ENCODE measurements at places on chromosomes 16 and 17. TPM values are rescaled to one million over a fixed set of nuclear protein-coding genes. Genes with fewer than 3 reads are reported as not detected.

GRCh38 chr16:8729779-8730334, 55.4 kb downstream of the ABAT start:
- peaks cover 15% of the 10 kb centered on the region for H3K27me3 ChIP-seq
- no peak overlapping the region for H3K4me3 ChIP-seq
- no peak overlapping the region for H3K27ac ChIP-seq
- no peaks in the 10 kb centered on the region for H3K4me1 ChIP-seq

The FOXL1 gene
- total RNA-seq = 14.5 TPM

GRCh38 chr17:33038740-33039139, 47.1 kb downstream of the SPACA3 start:
- no peak overlapping the region for H3K27ac ChIP-seq
- H3K4me1 ChIP-seq = no peaks in the 10 kb centered on the region
- peak; percentile 24 for DNase-seq
- no peaks in the 10 kb centered on the region for H3K36me3 ChIP-seq

DNA sequence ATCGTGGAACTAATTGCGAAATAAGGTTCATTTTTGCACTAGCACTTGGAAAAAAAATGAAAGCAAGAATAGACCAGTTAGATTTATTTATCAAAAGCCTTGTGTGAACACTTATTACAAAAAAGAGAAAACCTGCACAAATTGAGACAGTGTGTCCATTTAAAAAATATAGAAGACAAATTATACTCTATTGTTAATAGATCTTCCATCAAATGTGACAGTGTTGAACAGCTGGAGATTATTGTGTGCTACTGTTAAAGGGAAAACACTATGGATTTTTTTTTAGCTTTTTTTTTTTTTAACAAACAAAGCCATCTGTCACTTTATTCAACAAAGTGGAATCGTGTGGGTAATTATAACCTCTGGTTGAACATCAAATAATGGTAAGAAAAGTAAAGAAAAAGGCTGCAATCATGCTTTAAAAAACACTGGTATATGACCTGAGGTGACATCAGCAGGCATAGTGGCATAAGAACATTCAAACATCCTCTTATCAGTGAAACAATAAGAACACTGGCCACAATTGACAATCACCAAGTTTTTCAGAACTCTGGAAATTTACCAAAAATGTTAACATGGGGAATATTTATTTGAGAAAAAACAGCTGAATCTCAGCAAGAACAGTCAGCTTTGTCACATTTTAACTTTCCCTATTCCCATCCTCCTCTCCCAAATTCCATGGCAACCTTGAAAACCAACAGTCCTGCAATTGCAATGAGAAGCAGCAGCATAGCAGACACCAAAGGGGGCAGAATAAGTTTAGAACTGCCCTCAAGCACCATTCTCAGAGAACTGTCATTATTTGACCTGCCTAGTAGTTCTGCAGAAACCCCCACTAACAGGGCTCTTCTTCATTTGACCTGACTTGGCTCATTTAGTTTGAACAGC, 442.3 kb upstream of the MON1B start:
- no peak for DNase-seq
- H3K36me3 ChIP-seq = no peaks in the 10 kb centered on the region
- H3K4me3 ChIP-seq = no peak overlapping the region

DNA sequence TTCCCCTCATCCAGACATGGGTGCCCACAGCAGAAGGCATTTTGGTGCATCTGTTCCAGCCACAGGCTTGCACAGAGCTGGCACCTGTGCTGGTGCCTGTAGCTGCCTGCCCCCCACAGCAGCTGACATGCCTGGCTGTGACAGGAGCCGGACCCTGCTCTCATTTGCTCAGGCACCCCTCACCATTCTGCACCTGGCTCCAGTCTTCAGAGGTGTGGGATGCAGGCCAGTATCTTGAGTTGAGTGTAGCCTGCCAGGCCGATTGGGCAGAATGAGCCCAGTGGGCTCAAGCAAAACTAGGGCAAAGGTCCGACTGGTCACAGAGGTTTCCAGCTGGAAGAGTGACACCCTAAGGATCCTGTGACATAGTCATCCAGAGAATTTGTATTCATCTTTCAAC, 887.7 kb downstream of the CDH11 start:
- H3K4me3 ChIP-seq = no peak overlapping the region
- no peak for DNase-seq
- no peaks in the 10 kb centered on the region for H3K36me3 ChIP-seq
- no peaks in the 10 kb centered on the region for H3K27me3 ChIP-seq

The TRIM65 gene
- total RNA-seq = 18.9 TPM

The HOXB6 gene
- total RNA-seq = 144 TPM

DNA sequence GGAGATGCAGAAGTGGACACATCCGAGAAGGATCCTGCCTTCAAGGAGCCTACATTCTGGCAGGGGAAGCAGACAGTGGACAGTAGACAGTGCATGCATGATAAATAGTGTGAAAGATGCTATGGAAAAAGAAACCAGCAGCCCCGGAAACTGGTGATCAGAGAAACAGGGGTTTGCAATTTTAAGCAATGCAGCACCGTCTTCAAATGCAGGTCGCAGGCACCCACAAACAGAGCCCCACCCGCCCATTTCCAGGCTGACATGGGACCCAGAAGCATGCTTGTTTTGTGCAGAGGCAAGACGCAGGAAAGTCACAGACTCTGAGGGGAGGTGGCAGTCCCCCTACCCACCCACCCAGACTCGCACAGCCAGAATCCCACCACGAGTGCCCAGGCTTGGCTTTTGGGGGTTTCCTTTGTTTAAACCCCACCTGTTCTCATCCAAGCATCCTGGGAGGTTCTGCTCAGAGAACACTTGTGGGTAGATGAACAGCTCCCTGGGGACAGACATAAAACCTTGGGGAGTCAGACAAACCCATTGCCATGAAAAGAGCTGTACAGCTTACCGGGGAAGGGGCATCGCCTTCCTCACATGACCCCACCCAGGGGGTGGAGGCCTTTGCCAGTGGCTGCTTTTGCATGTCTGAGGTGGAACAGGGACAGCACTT, 114.3 kb downstream of the MGAT5B start:
- no peak overlapping the region for H3K4me3 ChIP-seq
- no peak for DNase-seq
- H3K27me3 ChIP-seq = peaks cover 61% of the 10 kb centered on the region
- no peak overlapping the region for H3K27ac ChIP-seq
- H3K36me3 ChIP-seq = no peaks in the 10 kb centered on the region
- H3K4me1 ChIP-seq = peaks cover 5% of the 10 kb centered on the region

DNA sequence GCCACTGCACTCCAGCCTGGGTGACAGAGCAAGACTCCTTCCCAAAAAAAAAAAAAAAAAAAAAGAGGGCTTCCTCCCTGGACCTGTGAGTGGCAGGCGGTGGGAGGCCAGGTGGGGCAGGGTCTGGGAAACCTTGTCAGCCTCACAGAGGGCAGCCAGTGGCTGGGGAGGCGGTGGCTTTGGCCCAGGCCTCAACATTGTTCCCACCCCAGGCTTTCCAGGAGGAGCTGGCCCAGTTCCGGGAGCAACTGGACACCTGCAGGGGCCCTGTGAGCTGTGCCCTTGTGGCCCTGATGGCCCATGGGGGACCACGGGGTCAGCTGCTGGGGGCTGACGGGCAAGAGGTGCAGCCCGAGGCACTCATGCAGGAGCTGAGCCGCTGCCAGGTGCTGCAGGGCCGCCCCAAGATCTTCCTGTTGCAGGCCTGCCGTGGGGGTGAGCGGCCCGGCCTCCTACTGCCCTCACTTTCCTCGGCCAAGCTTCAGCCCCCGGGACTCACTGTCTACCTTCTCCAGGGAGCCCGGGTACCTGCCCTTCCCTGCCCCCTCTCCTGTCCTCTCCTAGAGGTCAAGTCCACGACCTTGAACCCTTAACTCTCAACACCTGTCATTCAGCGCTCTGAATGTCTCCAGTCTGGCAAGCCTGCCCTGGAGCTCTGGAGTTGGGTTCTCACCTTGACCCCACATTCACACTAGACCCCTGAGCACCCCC, 12.4 kb downstream of the ZNF213 start:
- H3K4me1 ChIP-seq = peaks cover 5% of the 10 kb centered on the region
- H3K27ac ChIP-seq = no peak overlapping the region

DNA sequence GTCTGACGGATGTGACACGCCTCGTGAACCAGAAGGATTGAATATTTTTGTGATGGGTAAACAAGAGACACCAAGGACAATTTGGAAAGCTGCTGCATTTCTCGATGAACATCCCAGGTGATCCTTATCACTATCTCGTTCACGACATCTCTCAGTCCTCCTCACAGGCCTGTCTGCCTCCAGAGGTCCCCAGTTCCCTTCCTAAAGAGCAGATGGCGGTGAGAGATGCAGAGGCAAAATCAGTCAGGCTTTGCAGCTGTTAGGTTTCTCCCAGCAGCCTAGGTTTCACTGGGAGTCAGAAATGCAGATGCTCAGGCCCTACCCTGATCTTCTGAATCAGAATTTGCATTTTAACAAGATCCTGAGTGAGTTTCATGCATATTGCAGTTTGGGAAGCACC, 23.6 kb downstream of the SCPEP1 start:
- H3K27ac ChIP-seq = no peak overlapping the region
- no peaks in the 10 kb centered on the region for H3K4me1 ChIP-seq
- H3K36me3 ChIP-seq = no peaks in the 10 kb centered on the region
- no peak for DNase-seq
- H3K27me3 ChIP-seq = no peaks in the 10 kb centered on the region

The ZNF75A gene
- 46.8 TPM for total RNA-seq

DNA sequence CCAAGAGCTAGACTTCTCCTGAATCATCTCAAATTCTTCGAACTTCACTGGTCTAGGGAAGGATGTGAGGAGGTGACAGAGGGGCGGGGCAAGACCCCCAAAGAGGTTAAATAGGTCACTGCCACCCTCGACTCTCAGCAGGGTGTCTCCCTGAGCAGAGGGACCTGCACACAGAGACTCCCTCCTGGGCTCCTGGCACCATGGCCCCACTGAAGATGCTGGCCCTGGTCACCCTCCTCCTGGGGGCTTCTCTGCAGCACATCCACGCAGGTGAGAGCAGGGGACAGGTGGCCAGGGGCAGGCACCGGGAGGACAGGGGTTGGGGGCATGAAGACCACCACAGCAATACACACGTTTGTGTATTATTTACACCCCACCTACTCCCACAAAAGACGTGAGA, 9.2 kb downstream of the CCL17 start:
- no peaks in the 10 kb centered on the region for H3K27me3 ChIP-seq
- H3K27ac ChIP-seq = no peak overlapping the region
- DNase-seq = no peak
- H3K4me3 ChIP-seq = no peak overlapping the region
- H3K36me3 ChIP-seq = peaks cover 6% of the 10 kb centered on the region
- peaks cover 43% of the 10 kb centered on the region for H3K4me1 ChIP-seq

DNA sequence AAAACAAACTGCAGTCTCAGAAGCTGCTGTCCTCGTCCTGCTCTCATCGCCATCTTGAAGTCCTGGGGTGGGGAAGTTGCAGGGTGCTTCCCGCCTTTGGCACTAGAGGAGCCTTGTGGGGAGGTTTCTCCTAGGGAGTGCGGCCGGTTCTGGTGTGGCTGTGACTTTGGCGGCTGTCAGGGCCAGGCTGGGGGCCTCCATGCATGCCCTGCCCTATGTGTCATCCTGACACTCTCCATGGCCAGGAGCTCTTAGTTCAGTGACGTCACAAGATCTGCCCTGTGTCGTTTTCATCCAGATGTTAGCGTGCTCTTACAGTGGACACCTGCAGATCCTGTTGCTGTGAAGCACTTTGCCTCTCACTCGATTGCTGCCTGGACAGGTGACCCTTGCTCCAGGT, 49.6 kb downstream of the PLD6 start:
- no peak overlapping the region for H3K4me3 ChIP-seq
- no peaks in the 10 kb centered on the region for H3K27me3 ChIP-seq
- DNase-seq = no peak
- H3K4me1 ChIP-seq = no peaks in the 10 kb centered on the region
- peak overlapping the region; percentile 58 for H3K27ac ChIP-seq
- peaks cover 78% of the 10 kb centered on the region for H3K36me3 ChIP-seq

The IGFALS gene
- not detected for total RNA-seq

DNA sequence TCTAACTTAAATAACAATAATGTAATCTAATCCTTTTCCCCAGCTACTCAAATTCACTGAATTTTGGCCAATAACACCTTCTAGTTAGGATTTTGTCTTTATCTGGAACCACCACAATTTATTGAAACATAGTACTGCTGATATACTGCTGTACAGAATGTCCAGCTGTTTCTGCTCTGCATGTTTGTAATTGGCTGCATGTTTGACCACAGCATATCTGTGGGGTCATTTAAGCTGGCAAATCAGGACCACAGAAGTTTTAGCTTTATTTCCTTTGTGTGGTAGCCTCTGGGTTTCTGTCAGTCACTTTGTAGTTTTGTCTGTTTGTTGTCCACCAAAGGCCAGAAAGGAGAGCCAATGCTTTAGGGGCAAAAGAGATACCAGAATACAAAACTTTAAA, 22.2 kb upstream of the RAB11FIP4 start:
- no peaks in the 10 kb centered on the region for H3K27me3 ChIP-seq
- no peak overlapping the region for H3K27ac ChIP-seq
- DNase-seq = no peak
- H3K36me3 ChIP-seq = peaks cover 4% of the 10 kb centered on the region

The SNX20 gene
- total RNA-seq = not detected

The RNF222 gene
- not detected for total RNA-seq

The ARL5C gene
- not detected for total RNA-seq

The NACA2 gene
- total RNA-seq = not detected

The OR1A1 gene
- not detected for total RNA-seq

The KRTAP16-1 gene
- not detected for total RNA-seq

DNA sequence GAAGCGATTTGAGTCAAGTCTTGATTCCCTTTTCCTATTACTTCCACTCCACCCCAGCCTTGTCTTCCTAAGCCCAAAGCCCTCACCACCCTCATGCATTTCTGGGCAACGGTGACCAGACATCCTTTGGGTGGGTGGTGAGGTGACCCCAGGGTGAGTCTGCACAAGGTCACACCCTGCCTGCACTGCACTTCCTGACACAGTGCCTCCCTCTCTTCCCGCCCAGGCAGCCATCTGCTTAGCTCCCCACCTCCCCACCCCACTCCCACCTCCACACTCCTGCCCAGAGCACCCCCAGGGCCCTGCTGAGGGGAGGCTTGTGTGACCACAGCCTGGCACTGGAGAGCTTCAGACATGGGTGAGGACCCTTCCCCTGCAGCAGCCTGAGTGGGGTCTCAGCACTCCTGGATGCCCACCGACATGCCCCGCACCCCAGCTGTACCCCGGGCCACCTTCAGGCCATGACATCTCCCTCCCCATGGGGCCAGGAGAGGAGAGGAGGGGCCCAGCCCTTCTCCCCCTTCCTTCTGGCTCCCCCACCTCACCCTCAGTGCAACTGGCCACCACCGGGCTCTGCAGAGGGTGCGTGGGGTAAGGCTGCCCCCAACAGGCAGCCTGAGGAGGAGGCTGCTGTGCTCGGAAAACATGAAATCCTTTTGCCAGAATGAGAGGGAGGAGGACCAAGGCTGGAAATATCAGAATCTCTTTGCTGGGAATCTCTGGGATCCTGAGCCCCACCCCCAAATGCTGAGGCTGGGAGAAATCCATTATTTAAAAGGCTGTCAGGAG, 68.6 kb downstream of the CCT6B start:
- no peaks in the 10 kb centered on the region for H3K36me3 ChIP-seq
- H3K4me3 ChIP-seq = no peak overlapping the region
- peaks cover 98% of the 10 kb centered on the region for H3K27me3 ChIP-seq
- no peaks in the 10 kb centered on the region for H3K4me1 ChIP-seq

- DNase-seq = no peak
- H3K27ac ChIP-seq = no peak overlapping the region
- H3K27me3 ChIP-seq = peaks cover 10% of the 10 kb centered on the region
- no peak overlapping the region for H3K4me3 ChIP-seq
- H3K4me1 ChIP-seq = no peaks in the 10 kb centered on the region
- no peaks in the 10 kb centered on the region for H3K36me3 ChIP-seq
Measured at GRCh38 chr16:4576008-4576407, 19.9 kb downstream of the C16orf96 start.

Data from Calu3 (cell line).